A549 (cell line): ENCODE measurements at places on chromosomes 5 and 9.

GRCh38 chr9:113536166-113536482, 72.6 kb downstream of the RGS3 start:
- DNase-seq, result no peak

DNA sequence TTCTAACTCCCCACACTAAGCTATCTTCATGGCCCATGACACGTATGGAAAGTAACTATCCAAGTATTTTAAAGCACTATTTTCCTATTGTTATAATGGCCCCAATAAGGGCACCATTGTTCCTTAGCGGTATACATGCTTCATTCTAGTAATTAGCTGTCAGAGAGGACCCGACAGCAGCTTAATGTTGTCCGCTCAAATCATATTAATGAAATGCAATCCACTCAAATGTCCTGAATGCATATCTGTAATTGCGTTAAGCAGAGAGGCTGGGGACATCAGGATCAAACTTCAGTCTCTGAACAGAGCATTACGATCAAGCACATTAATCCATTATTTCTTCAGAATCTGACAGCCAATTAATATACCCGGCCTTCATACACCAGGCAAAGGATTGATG, 139.7 kb downstream of the CRB2 start:
- no peak for DNase-seq

DNA sequence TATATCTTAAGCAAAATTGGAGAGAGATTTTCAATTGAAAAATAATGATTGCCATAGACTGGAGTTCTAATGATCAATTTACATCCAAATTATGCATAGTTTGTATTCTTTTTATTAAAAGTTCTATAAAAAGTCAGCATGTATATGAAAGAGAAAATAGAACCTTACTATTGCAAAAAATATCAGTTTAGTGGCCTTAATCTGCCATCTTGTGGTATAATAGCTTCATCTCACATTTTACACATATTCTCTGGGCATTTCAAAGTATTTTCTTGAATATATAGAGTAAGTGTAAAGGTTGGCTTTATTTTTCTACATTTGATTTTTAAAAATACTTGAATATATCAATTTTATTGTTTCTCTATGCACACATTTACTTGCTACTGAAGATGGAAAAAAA, 1858.6 kb upstream of the CDH9 start:
- peak; percentile 16 for DNase-seq

GRCh38 chr5:151870820-151871219, 53.8 kb downstream of the GLRA1 start:
- peak; percentile 38 for DNase-seq

- peak; percentile 27 for DNase-seq
Observed at GRCh38 chr5:170757182-170757601, 26.3 kb upstream of the GABRP start.

DNA sequence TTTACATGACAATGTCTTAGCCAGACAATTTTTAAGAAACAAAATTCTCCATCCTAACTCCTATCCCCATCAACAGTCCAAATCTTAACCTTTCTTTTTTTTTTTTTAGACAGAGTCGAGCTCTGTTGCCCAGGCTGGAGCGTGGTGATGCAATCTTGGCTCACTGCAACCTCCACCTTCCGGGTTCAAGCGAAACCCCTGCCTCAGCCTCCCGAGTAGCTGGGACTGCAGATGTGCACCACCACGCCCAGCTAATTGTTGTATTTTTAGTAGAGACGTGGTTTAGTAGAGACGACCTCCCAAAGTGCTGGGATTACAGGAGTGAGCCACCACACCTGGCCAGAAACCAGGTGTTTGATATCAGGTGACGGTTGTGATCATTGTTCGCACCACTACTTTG, 10.2 kb downstream of the ABL1 start:
- no peak for DNase-seq

DNA sequence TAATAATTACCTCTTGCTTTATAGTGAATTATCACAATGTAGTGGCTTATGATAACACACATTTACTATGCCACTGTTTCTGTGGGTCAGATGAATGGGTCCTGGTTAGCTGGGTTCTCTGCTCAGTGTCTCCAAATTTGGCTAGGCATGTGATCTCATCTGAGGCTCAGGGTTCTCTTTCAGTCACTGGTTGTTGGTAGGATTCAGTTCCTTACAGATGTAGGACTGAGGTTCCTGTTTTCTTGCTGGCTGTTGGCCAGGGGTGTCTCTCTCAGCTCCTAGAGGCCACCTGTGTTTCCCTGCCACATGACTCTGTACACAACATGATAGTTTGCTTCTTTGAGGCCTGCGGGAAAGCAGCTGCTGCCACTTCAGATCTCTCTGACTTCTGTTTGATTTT, 7.1 kb downstream of the NFX1 start:
- DNase-seq, result no peak

- DNase-seq, result no peak
Observed at GRCh38 chr5:9082996-9083395, 462.9 kb downstream of the SEMA5A start.

GRCh38 chr5:52920929-52921328, 68.2 kb upstream of the ITGA2 start:
- DNase-seq, result no peak

GRCh38 chr5:111392181-111392580, 120.2 kb downstream of the STARD4 start:
- DNase-seq, result no peak

DNA sequence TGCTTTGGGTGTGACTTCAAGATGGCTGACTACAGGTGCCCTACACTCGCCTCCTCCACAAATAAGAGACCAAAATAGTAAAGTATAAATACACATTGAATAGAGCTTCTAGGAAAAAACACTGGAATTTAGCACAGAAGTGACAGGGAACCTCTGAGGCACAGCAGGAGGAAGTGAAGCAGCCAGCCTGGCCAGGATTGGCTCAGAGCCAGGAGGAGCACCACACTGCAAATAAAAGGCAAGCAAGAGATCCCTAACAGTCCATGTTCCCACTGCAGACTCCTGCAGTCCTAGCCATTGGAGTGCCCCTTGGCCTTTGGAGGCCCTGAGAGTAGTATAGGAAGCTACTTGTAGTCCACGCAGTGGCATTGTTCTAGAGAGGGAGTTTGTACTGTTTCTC, 186.7 kb upstream of the TLX3 start:
- no peak for DNase-seq

- no peak for DNase-seq
Observed at GRCh38 chr5:60811105-60811504, 33.0 kb downstream of the ELOVL7 start.

DNA sequence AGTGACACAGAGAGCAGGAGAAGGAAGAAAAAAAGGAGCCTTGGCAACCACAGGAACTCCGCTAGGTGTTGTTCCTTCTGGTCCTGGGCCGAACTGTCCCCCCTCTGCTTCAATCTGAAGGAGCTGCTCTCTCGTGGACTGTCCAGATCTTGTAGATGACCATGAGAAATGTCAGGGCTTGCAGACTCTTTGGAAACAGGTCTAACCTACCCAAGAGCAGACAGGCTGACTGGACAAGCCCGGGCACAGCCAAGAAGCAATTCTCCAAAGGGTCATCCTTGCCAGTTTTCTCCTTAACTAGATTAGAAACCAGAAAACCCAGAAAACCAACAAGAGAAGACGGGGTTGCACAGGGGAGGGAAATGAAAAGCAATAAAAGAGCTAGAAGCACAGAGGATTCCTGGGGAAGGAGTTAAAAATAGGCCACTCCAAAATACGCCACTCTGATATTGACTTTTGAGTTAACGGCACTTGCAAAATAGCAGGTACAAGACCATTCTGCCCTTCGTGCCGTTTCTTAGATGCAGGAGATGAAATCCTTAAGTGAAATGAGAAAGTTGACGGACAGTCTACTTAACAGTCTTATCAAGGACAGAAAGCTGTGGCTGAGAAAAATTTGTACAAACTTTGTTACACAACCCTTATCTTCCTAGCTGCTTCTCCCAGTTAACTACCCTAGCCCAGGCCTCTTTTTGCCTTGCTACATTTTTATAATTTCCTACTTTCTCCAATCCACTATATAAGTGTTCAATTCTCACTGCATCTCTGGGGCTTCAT, 5.8 kb downstream of the GCNT4 start:
- no peak for DNase-seq

- no peak for DNase-seq
Observed at GRCh38 chr9:129351058-129351641, 173.1 kb upstream of the IER5L start.

- DNase-seq, result no peak
Observed at GRCh38 chr9:1941989-1942388, 73.2 kb upstream of the SMARCA2 start.

- no peak for DNase-seq
Observed at GRCh38 chr5:1543398-1544293, 19.9 kb upstream of the LPCAT1 start.

DNA sequence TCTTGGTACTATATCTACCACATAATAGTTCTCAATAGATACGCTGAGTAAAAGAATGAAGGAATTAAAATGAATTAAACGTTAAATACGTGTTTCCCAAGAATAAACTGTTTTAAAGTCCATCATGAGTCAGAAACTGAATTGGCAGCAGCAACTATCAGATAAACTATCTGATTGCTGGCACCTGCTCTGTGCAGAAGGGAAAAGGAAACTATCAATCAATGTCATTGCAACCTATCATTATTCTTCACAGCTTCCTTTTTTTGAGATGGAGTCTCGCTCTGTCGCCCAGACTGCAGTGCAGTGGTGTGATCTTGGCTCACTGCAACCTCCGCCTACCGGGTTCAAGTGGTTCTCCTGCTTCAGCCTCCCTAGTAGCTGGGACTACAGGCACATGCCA, 8.8 kb upstream of the WDR36 start:
- DNase-seq, result no peak

- no peak for DNase-seq
Observed at GRCh38 chr5:125046838-125047237, 300.4 kb upstream of the ZNF608 start.

DNA sequence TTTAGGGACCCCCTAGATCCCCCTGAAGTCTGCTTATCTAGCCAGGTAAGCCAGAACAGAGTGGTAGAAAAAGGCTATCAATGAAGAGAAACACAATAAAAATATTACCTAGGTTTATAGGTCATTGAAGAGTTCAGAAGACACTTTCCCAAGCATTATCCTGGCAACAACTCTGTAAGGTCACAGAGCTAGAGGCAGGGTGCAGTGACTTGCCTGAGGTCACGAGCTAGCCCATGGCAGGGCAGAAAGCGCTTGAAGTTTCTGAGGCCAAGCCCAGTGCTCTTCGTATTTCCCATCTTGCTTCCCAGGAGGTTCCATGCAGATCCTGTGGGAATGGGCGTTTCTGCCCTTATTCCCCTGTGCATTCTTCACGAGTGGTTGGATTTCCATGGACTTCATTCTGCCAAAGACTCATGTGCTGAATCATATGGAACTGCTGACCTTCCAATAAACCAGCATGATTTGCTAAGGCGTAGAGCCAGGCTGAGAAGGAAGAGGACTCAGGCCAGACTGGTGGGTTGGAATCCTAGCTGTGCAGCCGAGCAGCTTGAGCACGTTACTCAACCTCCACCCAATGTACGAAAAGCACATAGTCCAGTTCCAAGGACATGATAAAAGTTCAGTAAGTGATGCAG, 22.1 kb downstream of the TRMO start:
- no peak for DNase-seq

- no peak for DNase-seq
Observed at GRCh38 chr9:120807607-120808379, 14.6 kb upstream of the FBXW2 start.

GRCh38 chr9:12735665-12736064, 39.2 kb upstream of the LURAP1L start:
- no peak for DNase-seq

DNA sequence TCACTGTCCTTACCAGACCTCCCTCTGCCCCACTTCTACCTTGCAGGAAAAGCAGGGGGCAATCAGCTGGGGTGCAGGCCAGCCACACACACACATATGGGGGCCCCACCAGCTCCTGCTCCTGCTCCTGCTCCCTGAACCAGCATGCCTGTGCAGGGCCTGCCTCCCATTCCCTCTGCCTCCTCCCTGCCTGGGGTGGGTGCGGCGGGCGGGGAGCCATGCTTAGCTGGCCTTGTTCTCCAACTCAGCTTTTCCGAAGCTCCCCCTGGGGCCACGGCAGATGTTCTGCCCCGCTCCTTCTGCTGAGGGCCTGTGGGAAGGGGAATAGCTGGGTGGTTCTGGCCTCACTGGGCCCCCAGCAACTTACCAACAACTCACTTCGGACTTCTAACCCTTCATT, 89.8 kb downstream of the ZNF354C start:
- no peak for DNase-seq

DNA sequence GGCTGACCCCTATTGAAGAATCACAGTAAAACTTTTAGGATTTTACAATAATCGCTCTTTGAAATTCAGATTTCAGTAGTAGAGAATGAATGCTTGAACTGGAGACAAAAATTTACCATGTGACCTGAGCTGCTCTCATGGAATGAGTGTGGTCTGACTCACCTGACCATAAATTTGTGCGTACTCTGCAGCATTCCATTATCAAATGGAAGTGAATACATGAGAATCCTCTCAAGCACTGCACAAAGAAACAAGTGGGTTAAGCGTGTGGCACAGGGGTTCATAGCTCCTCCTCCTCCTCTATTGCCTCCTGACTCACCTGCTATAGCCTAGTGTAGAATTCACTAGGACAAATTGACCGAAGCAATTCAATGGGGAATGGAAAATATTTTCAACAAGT, 269.8 kb upstream of the CDH9 start:
- no peak for DNase-seq

GRCh38 chr5:142717582-142718215, 31.8 kb upstream of the FGF1 start:
- peak; percentile 70 for DNase-seq

- DNase-seq, result no peak
Observed at GRCh38 chr5:160462167-160462566, 40.5 kb downstream of the PTTG1 start.

DNA sequence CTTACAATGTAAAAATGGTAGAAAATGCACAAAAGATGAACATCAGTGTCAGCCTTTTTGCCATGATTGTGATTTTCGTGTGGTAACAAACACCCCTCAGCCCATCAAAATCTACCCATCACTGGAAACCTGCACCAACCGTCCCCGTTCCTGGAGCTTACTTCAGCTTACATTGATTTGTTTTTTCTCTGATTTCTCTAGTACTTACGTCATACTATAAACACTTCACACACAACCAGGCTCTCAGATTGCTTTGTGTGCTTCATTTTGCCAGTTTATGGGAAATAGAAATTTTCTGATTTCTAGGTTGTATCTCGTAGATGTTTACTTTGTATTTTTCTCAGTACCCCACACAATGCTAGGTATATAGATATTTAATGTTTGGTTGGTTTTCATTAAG, 129.1 kb downstream of the RAB3C start:
- DNase-seq, result no peak

- DNase-seq, result no peak
Observed at GRCh38 chr9:78396087-78396486, 99.2 kb downstream of the PSAT1 start.

DNA sequence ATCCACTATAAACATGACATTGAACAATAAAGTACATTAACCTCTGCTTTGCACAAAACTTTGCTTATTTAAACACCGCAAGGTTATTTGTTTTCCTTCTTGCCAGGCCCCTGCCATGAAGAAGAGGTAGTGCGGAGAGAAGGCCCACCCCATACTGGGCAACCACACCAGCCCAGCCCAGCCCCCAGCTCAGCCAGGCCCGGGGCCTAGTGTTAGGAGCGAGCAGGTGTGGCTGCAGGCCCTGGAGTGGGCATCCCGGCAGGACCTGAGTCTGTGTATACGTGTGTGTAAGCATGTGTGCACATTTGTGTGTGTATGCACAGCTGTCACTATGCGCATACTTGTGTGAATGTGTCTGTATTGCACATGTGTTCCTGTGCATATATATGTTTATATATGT, 90.4 kb upstream of the MVB12B start:
- DNase-seq, result no peak

GRCh38 chr5:173726846-173727557, 110.6 kb upstream of the BOD1 start:
- DNase-seq, result no peak

- DNase-seq, result peak; percentile 53
Observed at GRCh38 chr5:138905541-138905940, 30.4 kb upstream of the LRRTM2 start.
